ENCODE measurements at places on chromosomes 3 and 15. TPM values are rescaled to one million over a fixed set of nuclear protein-coding genes. Genes with fewer than 3 reads are reported as not detected.

DNA sequence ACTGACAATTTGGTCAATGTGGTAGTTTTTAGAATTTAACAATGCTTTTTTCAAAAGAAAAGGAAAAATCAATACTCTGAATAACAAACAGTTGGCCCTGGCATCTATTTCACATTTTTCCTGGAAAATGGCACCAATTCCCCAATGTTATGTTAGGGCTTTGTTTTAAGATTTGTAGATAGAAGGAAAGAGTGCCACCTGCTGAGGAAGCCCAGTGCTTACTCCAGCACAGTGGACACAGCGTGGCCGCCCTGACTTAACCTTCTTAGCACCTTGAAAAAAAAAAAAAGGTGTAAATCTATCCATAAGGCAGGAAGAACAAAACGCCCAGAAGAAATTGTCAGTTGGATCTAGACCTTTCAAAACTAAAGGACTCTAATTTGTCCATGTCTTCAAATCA, 110.7 kb upstream of the CNTN4 start:
- no peak for DNase-seq

GRCh38 chr15:59739557-59740186, 50.6 kb upstream of the BNIP2 start:
- no peak for DNase-seq

GRCh38 chr3:124796477-124796876, 66.2 kb downstream of the UMPS start:
- no peak for DNase-seq

DNA sequence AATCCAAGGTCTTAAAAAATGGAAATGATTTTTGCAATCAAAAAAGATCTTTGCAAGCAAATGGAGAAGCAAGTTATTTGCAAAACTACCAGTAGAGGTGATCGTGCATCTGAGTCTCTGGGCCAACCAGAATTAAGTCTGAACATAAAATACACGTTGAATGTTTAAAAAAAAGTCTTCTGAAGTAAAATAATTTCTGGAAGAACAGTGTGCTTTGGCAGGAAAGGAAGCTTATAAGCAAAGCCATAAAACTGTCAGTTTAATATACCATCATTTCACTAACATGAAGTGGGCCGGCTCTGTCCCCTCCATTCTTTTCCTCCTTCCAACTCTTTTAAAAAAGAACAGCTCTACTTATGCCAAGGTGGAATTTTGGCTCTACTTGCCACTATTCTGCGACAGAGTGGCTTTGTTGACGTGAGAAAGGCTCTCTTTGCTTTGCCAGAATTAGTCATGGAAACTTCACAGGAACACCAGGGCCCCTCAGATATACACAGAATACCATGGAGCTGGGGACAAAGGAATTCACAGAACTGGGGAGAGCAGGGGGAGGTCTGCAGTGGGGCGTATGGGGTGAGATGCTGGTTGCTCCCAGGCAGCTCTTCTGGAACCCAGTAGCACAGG, 29.8 kb downstream of the FSTL1 start:
- DNase-seq = no peak

- DNase-seq = no peak
These were observed 75.7 kb downstream of the ITPR1 start for GRCh38 chr3:4568841-4569240.

DNA sequence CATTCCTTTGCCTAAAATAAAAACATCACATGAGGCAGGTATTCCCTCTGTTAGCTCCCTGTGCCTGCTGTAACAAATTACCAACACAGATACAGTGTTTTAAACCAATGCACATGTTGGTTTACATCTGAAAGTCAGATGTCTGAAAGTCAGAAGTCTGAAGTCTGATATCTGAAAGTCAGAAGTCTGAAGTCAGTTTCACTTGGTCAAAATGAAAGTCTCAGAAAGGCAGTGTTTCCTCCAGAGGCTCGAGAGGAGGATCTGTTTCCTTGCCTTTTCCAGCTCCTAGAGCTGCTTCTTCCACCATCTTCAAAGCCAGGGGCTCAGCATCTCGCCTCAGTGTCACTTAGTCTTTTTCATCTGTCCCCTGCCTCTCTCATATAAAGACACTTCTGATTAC, 22.0 kb downstream of the SST start:
- no peak for DNase-seq

DNA sequence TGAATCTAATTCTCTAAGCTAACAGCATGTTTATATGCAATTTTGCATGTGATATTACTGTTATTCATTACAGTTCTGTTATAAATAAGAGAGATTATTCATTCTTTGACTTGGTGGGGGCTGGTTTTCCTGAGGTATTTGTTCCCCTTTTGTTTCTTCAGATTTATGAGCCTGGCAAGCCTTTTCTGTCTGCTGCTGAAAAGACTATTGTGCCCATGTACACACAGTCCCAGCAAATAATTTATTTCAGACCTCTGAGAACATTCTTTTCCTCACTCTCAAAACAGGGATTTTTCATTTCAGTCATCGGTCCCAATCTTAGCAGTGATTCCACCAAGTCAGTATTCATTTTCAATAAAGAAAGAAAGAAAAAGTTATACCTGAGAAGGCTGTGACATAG, 716.8 kb downstream of the NSUN3 start:
- DNase-seq = no peak

- DNase-seq = no peak
These were observed 31.4 kb downstream of the STARD5 start for GRCh38 chr15:81292523-81293001.

GRCh38 chr3:46442576-46443530, 21.9 kb downstream of the LTF start:
- no peak for DNase-seq

DNA sequence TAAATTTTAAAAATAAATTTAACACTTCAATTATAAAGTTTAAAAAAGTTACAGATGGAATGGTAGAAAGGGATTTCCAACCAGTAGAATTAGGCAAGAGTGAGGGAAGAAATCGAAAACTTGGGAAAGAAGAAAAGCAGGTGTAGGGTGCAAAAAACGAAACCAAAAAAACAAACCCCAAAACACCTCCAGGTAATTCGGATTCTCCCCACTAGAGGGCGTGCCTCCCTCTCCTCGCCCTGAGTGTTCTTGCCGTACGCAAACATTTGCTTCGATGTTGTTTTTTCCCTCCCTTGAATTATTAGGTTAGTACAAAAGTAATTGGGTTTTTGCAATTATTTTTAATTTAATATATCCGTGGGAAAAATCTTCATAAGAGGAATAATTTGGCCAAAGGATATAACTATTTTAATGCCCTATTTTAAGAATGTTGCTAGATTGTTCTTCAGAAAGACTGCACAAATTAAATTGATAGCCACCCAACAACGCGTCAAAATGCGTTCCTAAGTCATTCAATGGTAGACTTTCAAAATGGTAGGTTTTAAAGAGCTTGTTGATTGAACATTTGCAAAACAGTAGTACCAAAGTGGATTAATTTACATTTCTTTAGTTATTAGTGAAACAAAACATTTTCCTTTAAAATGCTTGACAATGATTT, 63.7 kb downstream of the SLC30A4 start:
- peak; percentile 59 for DNase-seq

GRCh38 chr3:50162034-50162883, 7.1 kb downstream of the SEMA3F start:
- DNase-seq = no peak

- no peak for DNase-seq
These were observed 172.3 kb upstream of the TSC22D2 start for GRCh38 chr3:150235799-150236198.

VIPR1 gene
- 5.2 TPM for total RNA-seq

CLRN1 gene
- not detected for total RNA-seq

FAM43A gene
- 6.8 TPM for total RNA-seq

HTR3E gene
- not detected for total RNA-seq

BNC1 gene
- not detected for total RNA-seq

PAK6 gene
- 0.30 TPM for total RNA-seq
